ENCODE measurements at places on chromosomes 4 and X.

GRCh38 chrX:69137371-69138117 is 27.7 kb downstream of the PJA1 start:
- no peak for ATAC-seq

DNA sequence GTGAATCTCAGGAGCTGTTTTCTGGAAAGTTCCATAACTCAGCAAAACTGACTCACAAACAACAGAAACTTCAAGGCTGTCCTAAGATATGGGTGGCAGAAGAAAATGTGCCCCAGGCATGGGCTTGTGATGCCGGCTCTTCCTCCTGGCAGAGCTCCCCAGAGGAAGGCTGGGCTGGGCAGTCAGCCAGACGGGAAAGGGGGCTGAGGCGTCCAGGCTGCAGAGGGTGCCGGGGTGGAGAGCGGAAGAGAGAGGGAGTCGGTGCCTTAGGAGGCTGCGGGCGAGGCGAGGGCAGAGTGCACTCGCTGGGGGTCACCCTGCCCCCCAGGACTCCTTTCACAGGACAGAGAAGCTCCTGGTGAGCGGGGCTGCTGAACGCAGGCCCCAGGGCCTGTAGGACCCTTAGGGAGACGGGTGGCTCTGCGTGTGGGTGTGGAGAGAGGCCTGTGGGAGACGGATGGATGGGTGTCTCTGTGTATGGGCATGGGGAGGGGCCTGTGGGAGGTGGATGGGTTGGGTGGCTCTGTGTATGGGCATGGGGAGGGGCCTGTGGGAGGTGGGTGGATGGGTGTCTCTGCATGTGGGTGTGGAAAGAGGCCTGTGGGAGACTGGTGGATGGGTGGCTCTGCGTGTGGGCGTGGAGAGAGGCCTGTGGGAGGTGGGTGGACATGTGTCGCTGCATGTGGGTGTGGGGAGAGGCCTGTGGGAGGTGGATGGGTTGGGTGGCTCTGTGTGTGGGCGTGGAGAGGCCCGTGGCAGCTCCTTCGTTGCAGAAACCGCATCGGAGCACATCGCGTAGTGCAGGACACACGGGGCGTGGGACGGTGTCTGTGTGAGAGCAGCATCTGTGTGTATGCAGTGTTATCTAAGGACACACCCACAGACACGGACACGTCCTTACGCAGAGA is 15.9 kb downstream of the PCGF3 start:
- no peak for ATAC-seq

DNA sequence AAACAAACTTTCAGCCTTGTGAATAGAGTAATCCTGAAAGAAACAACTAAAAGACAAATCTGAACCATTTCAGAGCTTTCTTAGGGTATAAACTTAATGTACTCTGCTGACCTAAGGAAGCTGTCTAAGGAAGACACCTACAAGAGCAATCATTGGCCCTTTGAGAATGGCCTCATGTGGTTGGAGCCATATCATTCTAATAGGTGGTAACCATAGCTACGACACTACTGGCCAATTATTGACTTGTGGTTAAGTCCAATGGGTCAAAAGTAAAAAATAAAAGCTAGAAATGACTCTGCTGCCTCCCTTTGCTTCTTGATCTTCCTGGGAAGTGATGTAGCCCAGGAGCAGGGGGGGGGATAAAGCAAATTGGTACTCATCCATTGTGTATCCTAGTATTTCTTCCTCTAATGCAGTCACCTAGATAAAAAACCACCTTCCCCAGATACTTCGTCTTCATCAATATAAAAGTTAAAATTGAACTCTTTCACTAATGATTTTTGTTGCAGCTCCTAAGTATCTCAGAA is 547.0 kb downstream of the ARAP2 start:
- no peak for ATAC-seq

- ATAC-seq = no peak
Measured at GRCh38 chr4:134888156-134888555, 686.6 kb upstream of the PABPC4L start.

DNA sequence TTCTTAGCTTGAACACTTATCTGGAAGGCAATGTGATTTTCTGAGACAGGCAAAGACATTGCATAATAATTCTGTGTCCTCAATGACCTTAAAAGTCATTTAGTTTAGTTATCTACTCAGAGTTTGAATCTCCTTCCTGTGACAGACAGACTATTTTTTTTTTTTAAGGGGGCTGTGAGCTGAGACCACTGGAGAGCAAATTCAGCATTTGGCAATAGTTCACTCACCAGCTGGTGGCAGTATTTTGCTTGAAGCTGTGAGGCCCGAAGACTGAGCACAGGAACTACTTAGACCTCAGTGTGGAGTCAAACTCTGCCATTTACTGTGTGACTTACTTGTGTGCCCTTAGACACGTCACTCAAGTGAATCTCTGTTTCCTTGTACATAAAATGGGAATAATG is 22.9 kb upstream of the CPE start:
- ATAC-seq = no peak

- ATAC-seq = no peak
Measured at GRCh38 chrX:41558531-41558930, 111.4 kb downstream of the NYX start.

- no peak for ATAC-seq
Measured at GRCh38 chrX:129581904-129582303, 41.8 kb downstream of the OCRL start.

- no peak for ATAC-seq
Measured at GRCh38 chr4:152206646-152207377, 329.1 kb downstream of the FBXW7 start.

GRCh38 chr4:95847908-95848460 is 8.1 kb downstream of the PDHA2 start:
- no peak for ATAC-seq

GRCh38 chr4:111649308-111649707 is 495.9 kb upstream of the FAM241A start:
- no peak for ATAC-seq

- no peak for ATAC-seq
Measured at GRCh38 chr4:157128395-157128794, 52.4 kb downstream of the GLRB start.

DNA sequence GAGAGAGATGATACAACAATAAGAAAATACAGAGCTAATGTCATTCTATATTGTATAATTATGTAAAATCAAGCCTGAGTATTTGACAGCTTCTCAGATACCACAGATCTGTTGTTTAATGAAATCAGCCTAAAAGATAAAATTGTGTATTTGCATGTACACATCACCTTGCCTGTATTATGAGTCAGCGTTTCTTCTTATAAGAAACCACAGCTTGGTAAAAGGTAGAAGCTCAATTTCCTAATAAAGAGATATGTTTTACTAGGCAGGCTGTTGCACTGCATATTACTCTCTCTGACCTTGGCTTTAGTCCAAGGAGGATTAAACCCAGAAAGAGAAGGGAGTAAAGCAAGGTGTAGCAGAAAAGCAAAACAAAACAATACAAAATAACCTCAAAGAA is 121.3 kb downstream of the PPARGC1A start:
- ATAC-seq = no peak

DNA sequence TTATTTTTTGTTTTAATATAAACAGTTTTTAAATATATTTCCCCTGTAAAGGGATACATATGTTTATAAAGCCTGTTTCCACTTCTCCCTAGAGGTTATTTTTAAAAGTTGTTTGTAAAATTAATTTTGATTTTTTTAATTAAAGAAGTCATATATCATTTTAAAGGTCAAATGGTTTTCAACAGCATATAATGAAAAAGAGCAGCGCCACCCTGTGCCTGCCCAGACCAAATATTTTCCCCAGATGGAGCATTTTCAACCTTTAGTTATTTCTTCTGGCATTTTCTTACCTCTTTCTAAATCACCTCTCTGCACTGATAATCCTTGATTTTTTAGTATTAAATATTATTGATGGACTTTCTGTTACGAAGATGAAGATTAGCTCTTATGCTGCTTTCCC is 21.0 kb downstream of the MSX1 start:
- ATAC-seq = no peak

- no peak for ATAC-seq
Measured at GRCh38 chrX:137425986-137426385, 139.9 kb upstream of the ZIC3 start.

DNA sequence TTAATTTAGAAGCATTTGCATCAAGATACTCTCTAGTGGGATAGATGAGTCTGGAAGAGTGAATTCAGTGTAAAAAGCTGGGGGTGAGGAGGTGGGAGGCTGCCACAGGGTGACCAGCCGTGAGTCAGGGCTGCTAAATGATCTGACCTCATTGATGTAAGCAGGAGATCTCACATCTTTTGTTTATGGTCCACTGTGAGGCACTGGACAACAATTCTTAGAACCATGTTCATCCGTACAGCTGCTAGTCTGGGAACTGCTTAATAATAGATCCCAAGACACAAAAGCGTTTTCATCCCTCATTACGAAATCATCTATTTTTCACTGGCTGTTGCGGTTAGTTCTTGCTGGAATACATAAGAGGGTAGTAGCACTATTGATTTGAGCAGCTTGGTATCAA is 14.1 kb downstream of the KLF3 start:
- ATAC-seq = no peak
